Right renal cortex interstitium (tissue), 3 donors: ENCODE measurements at places on chromosomes 6 and 20.

DNA sequence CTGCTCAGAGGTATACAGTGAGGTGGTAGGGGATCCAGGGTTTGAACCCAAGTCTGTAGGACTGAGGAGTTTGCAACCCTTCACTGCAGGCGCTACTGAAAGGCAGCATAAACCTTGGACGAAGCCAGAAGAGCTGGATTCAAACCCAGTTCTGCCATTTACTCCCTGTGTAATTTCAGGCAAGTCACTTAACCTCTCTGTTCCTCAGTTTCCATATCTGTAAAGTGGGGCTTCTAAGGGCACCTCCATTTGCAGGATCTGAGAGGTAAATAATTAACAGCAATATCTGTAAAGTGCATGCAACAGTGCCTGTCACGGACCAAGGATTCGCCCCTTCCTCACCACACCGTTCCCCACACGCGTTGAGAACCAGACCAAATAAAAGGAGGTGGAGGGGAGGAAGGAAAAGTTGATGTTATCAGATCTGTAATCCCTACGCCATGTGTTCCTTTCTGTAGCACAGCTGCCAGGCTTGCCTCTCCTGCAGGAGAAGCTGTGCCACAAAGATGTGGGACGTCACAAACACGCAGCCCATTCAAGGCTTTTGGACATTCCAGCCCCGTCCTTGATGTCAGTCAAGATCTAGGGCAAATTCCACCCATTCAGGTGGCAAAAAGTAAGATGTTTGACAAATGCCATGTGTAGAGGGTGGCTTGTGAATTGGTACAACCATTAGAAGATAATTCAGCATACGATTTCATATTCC is 9.8 kb downstream of the RIPOR3 start:
- DNase-seq, result no peak

DNA sequence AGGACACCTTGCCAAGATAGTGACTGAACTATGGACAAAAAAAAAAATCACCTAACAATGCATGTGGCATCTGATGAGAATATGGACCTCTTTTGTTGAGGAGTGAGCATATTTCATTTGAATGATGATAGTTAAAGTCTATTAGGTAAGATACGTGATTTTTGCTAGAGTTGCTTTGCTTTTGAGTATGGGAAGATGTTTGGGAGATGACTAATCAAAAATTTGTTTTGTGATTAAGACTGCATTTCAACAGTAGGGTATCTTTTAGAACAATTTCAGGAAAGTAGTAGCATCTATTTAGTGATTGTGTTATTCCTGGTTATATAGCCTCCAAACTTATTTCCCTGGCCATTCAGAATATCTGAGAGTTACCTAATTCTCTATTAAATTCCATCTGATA is 878.6 kb upstream of the CITED2 start:
- no peak for DNase-seq

GRCh38 chr6:11459079-11459610 is 78.4 kb upstream of the TMEM170B start:
- DNase-seq, result no peak

- no peak for DNase-seq
Observed at GRCh38 chr6:169271158-169271876, 17.7 kb upstream of the THBS2 start.

GRCh38 chr6:137094411-137095008 is 49.7 kb upstream of the IL20RA start:
- DNase-seq, result peak; percentile 29

DNA sequence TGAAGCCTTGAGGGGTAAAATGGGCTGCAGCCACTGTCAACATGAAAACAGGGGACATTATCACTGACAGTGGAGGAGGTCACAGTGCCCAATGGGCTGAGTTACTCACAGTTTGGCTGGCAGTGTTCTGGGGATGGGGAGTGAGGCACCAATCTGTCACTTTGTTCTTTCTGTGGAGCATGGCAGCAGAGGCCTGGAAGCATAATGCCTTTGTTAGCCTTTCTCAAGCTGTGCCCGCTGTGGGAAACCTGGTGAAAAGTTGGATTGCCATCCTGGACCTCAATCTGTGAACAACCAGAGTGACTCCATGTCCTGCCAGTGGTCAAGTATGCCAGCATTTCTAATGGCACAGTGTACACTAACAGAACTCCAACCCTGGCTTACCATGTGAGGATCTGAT is 143.6 kb downstream of the OR2B2 start:
- DNase-seq, result no peak

DNA sequence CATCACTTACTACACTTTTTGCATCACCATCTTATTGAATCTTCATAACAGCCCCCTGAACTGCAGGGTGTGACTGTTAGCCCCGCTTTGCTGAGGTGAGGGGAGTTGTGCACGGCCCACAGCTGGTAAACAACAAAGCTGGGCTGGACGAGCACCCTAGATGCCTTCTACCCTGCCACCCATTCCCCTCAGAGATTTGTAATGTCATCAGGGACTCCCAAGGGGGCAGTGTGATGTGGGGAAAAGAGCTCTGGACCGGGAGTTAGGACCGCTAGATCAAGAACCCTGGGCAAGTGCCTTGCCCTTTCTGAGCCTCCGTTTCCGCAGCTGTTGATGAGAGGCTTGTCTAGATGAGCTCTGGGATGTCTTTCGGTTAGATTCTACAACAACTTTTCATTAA is 20.9 kb downstream of the PKIG start:
- DNase-seq, result no peak

- DNase-seq, result no peak
Observed at GRCh38 chr6:26363882-26364701, 906 bp upstream of the BTN3A2 start.

DNA sequence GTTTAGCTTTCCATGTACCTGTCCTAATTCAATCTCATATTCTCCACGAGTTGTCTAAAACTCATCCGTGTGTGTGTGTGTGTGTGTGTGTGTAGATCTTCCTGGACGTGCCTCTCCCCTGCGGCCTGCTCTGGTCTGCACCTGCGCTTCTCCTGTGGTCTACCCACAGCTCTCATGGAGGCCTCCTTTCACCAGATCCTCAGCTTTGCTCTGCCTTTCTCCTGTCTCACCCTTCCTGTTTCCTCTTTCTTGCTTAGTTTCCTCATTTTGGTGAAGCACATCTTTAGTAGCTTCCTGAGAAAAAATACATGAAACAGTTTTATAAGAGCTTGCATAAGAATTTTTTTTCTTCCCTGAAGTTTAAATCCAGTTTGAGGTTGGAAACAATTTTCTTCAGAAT is 18.1 kb downstream of the SLX4IP start:
- no peak for DNase-seq

- DNase-seq, result no peak
Observed at GRCh38 chr20:53212018-53212417, 239.9 kb downstream of the TSHZ2 start.

DNA sequence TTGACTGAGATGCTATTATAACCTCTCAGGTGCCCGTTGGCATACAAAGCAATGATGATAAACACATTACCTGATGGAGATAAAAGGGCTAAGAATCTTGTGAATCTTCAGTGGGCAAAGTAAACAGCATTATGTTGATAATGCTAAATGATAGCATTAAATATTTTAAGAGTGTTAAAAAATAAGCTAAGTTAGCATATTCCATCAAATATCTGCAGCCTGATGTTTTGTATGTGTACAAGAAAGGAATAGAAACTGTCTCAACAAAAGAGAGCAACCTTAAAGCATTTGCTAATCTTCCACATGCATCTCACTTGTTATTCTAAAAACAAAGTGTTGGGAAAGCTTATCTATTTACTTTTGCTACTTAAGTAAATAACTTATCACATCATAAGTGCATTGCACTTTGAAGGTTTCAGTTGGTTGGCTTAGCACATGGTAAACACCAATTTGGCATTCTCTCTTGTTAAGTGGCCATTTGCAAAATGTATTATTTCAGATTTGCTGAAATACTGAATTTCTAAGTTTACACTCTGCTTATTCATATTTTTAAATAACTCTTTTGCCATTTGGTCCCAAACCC is 151.6 kb downstream of the SYNDIG1 start:
- DNase-seq, result no peak

- DNase-seq, result no peak
Observed at GRCh38 chr6:158283304-158283980, 28.8 kb upstream of the TULP4 start.

DNA sequence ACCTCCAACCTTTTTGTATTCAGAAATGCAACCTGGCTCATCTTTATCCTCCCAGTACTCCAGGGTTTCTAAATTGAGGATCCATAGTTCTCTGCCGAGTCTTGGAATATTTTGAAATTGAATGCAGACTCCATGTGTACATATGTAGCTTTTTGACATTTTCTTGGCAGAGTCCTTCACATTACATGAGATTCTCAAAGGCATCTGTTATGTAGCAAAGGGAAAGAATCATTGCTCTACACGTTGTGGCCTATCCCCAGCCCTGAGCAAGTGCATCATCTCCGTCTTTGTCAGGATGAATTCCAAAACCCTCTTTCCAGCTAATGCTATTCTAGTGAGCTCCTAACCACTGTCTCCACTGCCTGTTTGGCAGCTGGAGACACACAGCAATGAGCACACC is 742.9 kb downstream of the DHX35 start:
- no peak for DNase-seq

DNA sequence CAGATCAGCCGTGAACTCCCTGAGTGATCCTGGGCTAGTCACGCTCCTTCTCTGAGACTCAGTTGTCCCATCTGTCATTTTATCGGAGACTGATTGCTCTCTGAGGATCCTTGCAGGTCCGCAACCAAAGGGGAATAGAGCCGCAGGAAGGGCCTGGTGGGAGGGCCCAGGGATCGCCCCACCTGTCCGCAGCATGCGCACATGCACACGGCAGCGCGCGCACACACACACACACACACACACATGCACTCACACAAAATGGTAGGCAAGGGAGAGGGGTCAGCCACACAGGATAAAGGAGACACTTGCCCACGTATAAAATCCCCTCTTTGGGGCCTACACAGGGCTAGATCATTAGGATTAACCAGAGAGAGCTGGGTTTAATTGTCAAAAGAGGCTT is 95.6 kb upstream of the FOXP4 start:
- DNase-seq, result no peak

DNA sequence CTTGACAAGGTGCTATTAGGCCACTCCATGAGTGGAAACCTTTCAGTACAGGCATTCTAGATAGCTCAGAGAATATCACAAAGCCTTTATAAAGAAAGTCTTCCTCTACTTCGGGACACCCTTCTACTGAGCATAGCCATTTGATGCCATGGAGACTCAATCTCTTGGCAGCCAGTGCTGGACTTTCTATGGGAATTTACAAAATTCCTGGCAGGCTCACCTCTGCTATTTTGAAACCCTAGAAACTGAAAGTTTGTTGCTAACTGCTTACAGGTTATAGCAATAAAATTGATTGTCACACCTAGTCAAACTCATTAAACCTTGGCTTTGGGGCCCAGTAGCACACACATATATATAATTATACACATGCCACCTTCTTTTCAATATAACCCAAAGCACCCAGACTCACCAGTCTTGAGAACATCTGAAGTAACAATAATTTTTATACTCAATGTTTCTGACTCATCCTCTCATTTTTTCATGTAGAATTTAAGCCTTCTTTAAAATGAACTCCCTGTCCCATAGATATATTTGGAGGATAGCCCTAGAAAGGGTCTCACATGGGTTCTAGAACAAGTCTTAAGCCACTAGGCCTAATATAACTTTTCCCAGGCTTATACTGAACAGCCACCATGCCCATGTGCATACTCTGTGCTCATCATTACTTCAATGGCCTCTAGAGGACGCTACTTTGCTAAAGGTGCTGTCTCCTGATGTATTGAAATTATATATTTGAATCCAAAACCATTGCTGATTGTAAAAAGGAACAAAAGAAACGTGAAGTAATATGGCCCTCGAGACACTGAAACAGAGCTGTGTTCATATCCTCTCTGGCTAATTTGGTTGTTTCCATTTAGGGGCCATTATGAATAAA is 368.1 kb upstream of the MARCKS start:
- no peak for DNase-seq

DNA sequence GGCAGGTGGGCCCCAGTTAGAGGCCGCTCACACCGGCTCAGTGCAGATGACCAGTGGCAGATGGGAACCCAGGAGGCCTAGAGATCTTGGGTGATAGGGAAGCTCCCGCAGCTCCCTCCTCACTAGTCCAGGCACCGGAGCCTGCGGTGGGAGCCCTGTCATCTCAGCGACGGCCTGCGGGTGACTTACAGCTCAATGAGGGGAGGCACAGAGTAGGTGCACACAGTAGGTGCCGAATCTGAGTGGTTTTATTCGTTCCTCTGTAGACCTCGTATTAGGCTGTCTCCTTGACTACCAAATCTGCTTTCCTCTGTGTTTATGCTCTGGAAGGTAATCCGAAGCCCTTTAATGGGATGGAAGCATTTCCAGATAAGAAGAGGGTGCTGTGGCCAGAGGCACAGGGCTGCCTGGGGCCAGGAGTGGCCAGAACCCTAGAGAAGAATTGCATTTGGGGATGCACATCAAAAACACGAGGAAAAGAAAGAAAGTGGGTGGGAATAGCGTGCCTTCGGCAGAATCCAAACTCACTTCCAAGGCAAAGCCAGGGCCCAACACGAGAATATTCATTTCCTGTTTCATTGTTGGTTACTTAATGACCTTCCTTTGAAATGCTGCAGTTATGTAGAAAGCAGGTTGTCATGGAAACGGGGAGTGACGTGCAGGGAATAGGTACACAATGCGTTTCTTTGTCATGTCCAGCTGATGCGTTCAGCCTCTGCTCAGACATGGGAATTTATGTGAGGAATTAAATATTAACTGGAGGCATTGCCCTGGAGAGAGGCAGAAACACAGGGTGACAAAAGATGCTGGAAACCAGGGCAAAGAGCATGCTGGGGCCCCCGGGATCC is 24.7 kb downstream of the MYT1 start:
- peak; percentile 56 for DNase-seq

- DNase-seq, result no peak
Observed at GRCh38 chr20:21623074-21623780, 82.2 kb upstream of the PAX1 start.

GRCh38 chr20:41476013-41476441 is 109.4 kb upstream of the EMILIN3 start:
- DNase-seq, result no peak

- no peak for DNase-seq
Observed at GRCh38 chr6:140320081-140321080, 945.9 kb upstream of the CITED2 start.

GRCh38 chr6:57222743-57223077 is 603 bp upstream of the RAB23 start:
- no peak for DNase-seq

DNA sequence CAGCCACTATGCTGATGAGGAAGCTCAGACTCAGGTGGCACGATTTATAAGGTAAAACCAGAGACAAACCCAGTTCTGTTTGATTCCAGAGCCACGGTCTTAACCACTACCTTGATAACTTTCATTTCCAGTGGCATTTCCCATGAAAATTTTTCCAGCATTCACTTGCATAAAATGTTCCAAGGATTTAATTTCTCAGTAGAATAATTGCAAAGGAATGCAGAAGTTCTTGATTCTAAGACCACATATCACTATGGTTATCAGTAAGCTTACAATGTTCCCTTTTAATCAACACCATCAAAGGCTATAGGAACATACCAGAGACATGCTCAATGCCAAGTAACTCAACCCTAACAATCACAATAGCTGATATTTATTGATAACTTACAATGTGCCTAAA is 306.0 kb upstream of the HS3ST5 start:
- DNase-seq, result no peak
